ENCODE measurements at places on chromosomes 7 and 10.

GRCh38 chr7:149455175-149455950, 5.5 kb downstream of the ZNF777 start:
- DNase-seq, result no peak

DNA sequence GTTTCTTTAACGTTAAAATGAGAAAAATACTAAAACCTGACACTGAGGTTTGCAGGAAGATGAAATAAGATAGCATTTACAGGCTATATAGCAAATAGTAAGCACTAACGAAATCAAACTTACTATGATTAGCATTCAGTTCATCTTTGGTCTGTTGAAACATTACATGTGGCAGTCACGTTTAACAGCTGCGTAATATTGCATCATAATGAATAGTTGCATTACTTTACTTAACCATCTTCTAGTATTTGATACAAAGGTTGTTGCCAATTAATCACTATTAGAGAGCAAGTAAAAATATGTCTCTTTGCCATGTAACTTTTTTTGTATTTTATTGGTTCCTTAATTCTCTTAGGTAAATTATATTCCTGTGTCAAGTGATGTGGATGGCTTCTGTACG, 131.8 kb upstream of the GHITM start:
- no peak for DNase-seq

DNA sequence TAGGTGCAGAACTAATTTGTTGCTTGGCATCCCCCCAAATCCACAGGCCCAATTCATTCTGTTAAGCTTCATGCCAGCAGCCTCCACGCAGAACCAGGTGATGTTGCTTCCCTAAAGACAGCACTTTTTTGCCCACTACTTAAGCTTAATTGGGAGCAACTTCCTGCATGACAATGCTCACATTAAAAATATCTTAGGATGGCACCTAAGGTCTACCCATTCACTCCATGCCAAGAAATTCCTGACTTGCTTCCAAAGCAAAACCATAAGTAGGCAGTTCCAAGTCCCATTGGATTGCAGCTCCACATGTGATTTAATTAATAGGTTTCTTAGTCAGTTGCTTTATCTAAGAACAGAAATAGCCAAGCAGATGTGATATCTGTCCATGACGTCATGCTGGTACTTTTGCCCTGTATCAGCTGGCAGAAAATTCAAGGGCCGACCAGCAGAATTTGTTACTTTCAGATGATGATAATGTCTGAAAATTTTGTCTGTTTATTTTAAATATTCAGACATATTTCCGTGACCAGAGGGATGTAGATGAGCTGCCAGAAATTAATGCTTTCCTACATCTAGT, 325.5 kb downstream of the LHFPL3 start:
- DNase-seq, result no peak

- no peak for DNase-seq
These were observed 27.4 kb upstream of the HSPA12A start for GRCh38 chr10:116769791-116770190.

DNA sequence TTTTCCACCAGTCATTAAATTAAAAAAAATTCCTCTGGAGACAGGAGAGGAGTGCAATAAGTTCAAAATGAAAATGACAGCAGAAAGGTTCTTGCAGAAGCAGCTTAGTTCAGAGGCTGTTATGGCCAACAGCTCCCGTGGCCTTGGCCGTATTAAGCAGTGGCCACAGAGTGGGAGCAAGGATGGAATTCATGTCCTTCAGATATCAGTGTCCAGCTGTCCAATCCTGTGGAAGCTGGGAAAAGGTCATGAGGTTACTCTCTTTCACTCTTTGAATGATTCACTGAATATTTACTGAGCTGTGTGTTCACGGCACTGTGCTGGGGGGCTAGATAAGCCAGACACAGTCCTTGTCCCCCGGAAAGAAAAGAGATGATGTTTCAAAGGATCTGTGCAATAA, 231.8 kb downstream of the BMPER start:
- no peak for DNase-seq

DNA sequence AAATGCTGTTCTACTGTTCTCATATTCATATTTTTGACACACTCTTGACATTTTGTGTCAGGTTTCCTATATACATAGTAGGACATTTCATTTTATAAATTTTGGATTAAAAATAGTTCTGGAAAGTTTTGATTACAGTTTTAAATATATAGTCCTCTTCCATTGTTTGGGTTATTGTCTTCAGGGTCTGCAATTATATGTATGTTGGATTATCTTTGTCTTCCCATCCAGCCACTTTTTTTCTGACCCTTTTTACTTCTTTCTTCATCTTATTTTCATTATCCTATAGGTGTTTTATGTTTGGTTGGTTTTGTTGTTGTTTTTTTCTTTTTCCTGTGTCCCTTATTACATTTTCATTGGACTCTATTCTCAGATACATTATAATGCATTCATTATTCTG, 71.1 kb upstream of the CCDC6 start:
- no peak for DNase-seq

DNA sequence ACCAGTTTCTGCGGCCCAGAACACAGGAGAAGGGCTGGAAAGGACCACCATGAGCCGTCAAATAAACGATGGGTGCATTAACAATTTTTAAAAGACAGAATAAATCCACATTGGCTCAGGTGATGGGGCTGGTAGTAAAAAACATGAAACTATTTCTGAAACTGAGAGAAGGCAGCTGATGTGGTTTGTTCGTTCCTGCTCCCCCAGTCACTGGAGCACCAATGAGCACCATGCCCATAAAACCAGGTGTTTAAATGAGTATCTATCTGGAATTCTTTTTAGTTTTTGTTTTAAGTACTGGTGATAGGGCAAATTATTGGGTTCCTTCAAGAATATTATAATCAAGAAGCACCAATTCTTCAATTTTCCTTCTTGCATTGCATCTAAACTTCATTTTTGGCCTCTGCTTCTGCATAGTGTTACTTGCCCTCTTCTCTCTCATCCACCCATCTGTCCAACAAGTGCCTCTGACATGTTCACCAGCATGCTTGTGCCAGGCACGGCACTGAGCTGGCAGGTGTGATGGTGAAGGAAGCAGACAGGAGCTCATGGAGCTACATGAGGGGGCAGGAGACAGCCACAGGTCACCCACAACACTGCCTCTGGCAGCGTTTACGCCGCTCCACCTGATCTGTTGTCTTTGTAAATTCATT, 65.5 kb downstream of the LARP4B start:
- DNase-seq, result no peak

DNA sequence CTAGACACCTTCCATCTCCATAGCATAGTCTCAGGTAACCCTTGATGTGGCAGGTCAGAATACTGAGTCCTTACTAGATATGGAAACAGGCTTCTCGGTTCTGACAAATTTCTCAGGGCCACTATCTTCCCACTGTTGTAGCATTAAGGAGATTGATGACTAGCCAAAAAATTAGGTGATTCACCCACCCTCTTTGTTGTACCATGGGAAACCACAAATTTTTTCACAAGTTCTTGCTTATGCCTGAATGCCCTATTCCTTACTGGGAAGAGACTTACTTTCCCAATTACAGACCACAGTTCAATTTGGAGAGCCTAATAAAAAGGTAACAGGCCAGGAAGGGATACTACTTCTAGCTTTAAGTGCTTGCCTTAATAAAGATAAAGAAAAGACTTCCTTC, 948.8 kb downstream of the GRM8 start:
- DNase-seq, result no peak

GRCh38 chr7:132453826-132454225, 122.4 kb downstream of the PLXNA4 start:
- no peak for DNase-seq

DNA sequence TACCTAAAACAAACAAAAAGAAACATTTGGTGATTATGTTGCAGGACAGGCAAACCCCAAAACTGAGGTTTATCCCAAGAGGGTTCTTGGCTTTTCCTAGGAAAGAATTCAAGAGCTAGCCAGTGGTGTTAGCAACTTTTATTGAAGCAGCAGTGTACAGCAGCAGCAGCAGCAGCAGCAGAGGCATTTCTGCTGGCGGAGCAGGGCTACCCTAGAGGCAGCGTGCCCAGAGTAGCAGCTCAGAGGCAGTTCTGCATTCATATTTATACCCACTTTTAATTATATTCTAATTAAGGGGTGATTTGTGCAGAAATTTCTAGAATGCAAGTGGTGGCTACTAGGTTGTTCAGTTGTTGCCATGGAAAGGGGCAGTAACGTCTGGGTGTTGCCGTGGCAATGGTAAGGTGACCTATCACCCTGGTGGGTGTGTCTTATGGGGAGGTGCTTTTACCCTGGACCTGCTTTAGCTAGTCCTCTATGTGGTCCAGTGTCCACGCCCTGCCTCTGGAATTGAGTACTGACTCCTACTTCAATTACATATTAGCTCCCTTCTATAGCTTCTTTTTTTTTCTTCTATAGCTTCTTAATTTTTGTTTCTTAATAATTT, 53.9 kb downstream of the VCL start:
- DNase-seq, result no peak

GRCh38 chr10:108454793-108455192, 1290.3 kb upstream of the SORCS1 start:
- DNase-seq, result peak; percentile 82

- DNase-seq, result no peak
These were observed 166.9 kb downstream of the UBE2H start for GRCh38 chr7:129785685-129786514.

DNA sequence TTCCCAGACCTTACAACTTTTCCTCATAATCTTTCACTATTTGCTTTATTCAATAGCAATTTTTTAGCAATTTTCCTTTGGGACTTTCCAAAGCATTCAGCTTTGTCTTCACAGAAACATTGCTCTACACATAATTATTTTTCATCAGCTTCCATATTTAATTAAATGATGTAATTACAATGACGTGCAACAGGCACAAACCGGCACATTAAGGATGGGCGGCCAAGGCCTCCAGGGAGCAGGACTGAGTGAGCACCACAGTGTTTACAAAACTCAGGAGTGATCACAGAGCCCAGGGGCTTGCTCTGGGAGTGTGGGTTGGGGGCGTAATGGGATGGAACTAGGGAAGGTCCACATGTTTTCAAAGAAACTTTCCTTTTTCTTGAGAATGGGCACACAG, 69.8 kb downstream of the MAD1L1 start:
- DNase-seq, result no peak

GRCh38 chr7:55202150-55202913, 162.8 kb upstream of the LANCL2 start:
- DNase-seq, result no peak

DNA sequence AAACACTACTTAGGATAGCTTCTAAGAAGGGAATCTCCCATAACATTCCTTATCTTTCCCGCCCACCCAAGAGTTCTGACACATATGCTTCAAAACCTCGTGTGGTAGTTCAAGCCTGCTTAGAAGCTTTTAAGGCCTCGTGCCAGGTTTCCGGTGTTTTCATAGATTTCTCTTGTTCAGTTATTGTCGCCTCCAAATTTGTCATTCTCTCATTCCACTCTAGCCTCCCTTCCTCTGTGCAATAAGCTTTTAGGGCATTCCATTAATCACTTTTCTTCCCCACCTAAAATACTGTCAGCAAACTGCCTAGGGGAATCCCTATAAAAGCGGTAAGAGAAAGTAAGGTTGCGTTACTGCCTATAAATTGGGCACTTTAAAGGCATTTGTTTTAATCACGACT, 718 bp upstream of the BPGM start:
- DNase-seq, result no peak

GRCh38 chr7:159006610-159007130, 138.0 kb downstream of the VIPR2 start:
- DNase-seq, result no peak

GRCh38 chr10:107971973-107972372, 807.5 kb upstream of the SORCS1 start:
- DNase-seq, result peak; percentile 42

GRCh38 chr10:3805201-3805790, 20.3 kb upstream of the KLF6 start:
- peak; percentile 97 for DNase-seq

DNA sequence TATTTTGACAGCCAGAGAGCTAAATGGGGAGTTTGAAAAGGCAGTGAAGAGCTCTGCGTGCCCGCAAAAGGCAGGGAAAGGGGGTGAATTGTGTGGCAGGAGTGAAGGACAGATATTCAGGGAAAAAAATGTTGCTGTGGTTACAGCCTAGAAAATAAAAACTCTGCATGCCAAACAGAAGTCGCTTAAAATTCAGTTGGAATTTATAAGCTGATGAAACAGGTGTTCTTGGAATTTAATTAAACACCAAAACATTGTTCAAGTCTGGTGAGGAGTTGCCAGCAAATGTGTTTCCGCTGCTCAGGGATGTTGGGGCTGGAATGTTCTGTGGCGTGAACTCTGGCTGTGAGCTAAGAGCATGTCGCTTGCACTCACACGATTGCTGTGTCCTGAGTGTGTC, 169.3 kb downstream of the ADRA2A start:
- no peak for DNase-seq

- DNase-seq, result no peak
These were observed 179.3 kb downstream of the ABCA13 start for GRCh38 chr7:48350515-48350914.

GRCh38 chr10:6053816-6054631, 8.1 kb downstream of the IL2RA start:
- DNase-seq, result no peak

DNA sequence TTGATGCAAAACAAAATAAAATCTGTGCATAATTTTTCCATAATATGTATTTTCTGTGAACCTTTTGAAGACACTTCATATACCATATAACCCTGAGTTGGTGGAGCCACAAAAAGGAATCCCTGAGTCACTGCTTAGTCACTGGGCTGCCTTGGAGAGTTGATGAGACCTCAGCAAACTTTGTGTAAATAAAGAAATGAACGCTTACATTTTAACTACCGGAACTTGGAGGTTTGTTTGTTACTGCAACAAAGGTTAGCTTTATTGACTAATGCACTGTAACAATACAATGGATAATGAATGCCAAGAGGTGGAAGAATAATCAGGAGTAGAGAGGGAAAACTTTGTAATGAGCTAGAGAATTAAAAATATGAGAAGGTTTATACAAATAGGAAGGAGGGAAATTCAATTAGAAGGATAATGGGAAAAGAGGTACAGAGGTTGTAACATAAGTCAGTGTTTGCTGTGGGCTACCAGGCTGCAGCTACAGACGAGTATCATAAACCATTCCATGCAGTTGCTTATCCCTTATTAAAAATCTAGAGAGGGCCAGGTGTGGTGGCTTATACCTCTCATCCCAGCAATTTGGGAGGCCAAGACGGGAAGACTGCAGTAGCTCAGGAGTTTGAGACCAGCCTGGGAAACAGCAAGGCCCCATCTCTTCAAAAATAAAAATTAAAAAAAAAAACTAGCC, 1042.1 kb downstream of the TYW1 start:
- DNase-seq, result peak; percentile 1

- no peak for DNase-seq
These were observed 157.9 kb upstream of the ZMIZ1 start for GRCh38 chr10:78910886-78911285.

GRCh38 chr7:151013733-151014497, 10.4 kb downstream of the ATG9B start:
- DNase-seq, result peak; percentile 15

DNA sequence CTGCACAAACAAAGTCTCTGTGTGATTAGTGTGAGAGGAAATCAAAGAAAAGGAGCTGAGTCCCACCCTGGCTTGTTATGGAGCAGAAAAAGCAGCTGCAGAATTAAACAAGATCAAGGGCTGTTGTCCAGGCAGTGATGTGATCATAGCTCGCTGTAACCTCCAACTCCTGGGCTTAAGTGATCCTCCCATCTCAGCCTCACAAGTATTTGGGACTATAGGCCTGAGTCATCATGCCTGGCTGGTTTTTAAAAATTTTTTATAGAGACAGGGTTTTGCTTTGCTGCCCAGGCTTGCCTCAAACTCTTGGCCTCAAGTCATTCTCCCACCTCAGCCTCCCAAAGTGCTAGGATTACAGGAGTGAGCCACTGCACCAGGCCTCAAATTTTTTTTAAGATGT, 88.9 kb downstream of the IPMK start:
- no peak for DNase-seq

GRCh38 chr7:121166916-121167315, 161.9 kb upstream of the WNT16 start:
- no peak for DNase-seq

GRCh38 chr10:1054684-1055083, 1.5 kb upstream of the WDR37 start:
- no peak for DNase-seq
